AG04449 (cell line): ENCODE measurements at places on chromosomes 1 and 21.

GRCh38 chr1:232226197-232226712 lies 403.7 kb downstream of the SIPA1L2 start:
- peak; percentile 21 for DNase-seq

- no peak for DNase-seq
Measured at GRCh38 chr1:11157867-11158266, 31.3 kb upstream of the ANGPTL7 start.

DNA sequence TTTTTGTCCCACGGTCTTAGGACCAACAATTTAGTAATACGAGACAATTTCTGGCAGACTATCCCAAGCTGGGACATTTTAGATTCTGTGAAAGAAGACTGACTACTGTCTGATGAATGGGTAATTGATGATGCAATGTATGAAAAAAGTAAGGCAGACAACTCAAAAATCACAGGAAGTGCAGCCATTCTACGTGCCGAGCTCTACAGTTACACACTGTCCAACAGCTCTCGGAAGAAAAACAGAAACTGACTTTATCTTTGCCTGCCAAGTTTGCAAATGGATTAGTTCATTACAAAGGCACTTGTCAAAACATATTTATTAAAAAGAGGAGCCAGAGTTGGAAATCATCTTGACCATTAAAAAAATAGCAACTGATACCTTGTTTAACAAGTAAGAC lies 31.3 kb downstream of the ZBTB8B start:
- DNase-seq: no peak

DNA sequence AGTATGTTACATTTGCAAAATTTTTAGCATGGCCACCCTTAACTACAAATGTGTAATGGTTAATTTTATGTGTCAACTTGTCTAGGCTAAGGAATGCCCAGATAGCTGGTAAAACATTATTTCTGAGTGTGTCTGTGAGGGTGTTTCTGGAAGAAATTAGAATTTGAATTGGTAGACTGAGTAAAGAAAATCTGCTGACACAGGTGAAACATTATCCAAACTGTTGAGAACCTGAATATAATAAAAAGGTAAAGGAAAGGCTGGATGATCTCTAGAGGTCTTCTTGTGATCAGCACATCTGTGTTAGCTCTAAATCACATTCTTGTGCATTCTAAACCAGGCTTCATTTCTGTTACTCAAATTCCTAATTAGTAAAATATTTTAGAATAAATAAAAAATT lies 100.8 kb downstream of the UCHL5 start:
- no peak for DNase-seq

- no peak for DNase-seq
Measured at GRCh38 chr1:97508653-97509218, 412.1 kb downstream of the DPYD start.

- DNase-seq: no peak
Measured at GRCh38 chr1:116574581-116575291, 3.9 kb upstream of the CD58 start.

DNA sequence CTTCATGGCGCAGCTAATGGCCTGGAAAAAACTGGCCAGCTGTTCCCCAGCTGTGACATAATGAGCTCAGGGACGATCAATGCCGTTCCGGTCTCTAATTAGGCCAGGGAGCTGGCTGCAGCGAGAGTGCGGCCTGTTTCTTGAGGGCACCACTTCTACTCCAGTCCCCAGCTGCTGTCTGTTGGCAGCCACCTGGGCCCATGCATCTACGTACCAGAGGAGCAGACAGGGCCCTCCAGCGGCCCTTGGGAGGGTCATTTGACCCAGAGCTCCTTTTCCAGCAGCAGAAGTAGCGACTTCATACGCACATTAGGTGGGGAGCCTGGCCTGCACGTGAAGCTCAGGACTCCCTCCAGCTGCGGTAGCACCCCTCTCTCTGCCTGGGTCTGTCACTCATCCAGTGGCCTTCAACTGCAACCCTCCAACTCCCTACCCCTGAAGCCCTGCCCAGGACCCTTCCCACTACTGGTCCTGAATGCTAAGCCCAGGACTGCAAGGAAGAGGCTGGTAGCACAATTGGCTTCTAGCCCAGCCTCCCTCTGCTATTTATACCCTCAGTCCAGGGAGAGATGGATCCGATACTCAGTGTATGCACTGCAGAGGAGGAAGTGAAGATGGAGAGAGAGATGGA lies 9.1 kb upstream of the GPR61 start:
- DNase-seq: no peak

GRCh38 chr1:70941563-70941962 lies 106.1 kb downstream of the PTGER3 start:
- DNase-seq: no peak

- no peak for DNase-seq
Measured at GRCh38 chr1:55468142-55468795, 253.1 kb upstream of the USP24 start.

GRCh38 chr1:207852576-207853371 lies 58.2 kb downstream of the CD34 start:
- DNase-seq: no peak

DNA sequence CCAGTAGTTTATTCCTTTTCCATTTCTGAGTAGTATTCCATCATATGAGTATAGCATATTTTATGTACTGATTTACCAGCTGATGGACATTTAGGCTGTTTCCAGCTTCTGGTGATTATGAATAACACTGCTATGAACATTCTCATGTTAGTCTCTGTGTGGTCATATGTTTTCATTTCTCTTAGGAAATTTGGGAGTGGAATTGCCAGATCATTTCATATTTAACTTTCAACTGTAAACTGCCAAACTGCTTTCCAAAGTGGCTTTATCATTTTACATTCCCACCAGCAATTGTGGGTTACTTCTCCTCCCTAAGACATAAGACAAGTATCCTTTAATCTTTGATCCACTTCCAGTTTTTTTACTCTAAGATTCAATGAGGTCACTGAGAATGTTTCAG lies 85.7 kb upstream of the RALGPS2 start:
- DNase-seq: no peak

DNA sequence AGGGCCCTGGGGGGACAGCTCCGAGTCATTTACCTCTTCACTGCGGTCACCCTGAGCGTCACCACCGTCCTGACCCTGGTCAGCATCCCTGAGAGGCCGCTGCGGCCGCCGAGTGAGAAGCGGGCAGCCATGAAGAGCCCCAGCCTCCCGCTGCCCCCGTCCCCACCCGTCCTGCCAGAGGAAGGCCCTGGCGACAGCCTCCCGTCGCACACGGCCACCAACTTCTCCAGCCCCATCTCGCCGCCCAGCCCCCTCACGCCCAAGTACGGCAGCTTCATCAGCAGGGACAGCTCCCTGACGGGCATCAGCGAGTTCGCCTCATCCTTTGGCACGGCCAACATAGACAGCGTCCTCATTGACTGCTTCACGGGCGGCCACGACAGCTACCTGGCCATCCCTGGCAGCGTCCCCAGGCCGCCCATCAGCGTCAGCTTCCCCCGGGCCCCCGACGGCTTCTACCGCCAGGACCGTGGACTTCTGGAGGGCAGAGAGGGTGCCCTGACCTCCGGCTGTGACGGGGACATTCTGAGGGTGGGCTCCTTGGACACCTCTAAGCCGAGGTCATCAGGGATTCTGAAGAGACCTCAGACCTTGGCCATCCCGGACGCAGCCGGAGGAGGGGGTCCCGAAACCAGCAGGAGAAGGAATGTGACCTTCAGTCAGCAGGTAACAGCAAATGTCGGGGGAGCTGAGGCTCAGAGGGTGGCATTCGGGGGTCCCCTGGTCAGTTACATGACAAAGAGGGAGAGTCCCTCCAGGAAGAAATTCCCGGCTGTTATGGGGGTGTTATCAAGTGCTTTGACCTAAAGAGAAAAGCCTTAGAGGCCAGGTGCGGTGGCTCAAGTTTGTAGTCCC lies 12.6 kb downstream of the SLC45A1 start:
- no peak for DNase-seq

DNA sequence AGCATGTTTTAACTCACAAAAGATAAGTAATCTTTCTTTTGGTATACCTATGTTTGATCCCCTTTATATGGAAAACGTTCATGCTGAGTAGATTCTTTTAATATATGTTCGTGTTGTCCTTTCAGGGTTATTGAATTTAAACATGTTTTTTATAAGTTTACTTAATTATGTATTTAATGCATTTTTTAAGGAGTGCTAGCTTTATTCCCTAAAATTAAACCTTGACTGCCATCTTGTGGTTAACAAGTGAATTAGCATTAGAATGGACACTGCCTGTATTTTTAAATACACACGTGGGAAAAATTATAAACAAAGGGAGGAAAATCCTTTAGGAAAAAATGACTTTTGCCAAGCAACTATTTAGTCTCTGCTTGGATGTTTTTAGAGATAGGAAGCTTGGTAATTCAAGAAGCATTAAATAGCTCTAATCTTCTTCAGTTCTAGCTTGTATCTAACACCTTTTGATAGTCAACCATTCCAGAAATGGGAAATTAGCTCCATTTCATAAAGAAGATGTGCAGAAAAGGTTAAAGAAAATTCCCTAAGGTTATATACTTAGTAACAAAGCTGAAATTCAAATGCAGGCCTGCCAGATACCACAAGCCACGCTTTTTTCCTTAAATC lies 43.0 kb downstream of the UBE2U start:
- DNase-seq: no peak

- no peak for DNase-seq
Measured at GRCh38 chr21:37592496-37592895, 225.9 kb downstream of the DYRK1A start.
